ENCODE measurements at places on chromosomes 12 and 14. TPM values are rescaled to one million over a fixed set of nuclear protein-coding genes. Genes with fewer than 3 reads are reported as not detected.

The INTS13 gene
- total RNA-seq, result 27.8 TPM

The ELK3 gene
- total RNA-seq, result 14.4 TPM

The CLEC6A gene
- not detected for total RNA-seq

The SLC17A8 gene
- total RNA-seq, result not detected

The RIMKLB gene
- total RNA-seq, result 42.2 TPM

The FOXG1 gene
- total RNA-seq, result not detected

The CARMIL3 gene
- total RNA-seq, result under 0.01 TPM

The SLC7A8 gene
- 75.6 TPM for total RNA-seq

The ACTN1 gene
- total RNA-seq, result 199 TPM

The TDRD9 gene
- total RNA-seq, result 0.26 TPM

All from aortic smooth muscle cell (primary cell).